ENCODE measurements at places on chromosomes 16 and 17.

DNA sequence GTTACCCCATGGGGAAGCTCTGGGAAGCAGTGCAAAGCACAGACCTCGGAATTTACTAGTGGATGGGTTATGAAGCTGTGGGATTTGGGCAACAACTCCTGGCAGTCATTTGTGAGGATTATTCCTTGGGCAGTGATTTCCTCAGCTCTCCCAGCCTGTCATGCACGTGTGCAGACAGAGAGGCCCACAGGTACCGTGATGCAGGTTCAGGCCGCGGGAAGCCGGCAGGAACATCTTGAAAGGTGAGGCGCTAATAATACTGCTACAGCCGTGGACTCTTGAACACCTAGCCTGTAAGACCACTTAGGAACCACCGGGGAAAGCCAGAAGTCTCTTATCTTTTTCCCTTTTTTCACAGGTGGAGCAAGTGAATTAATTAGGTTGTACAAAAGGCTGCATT lies 80.2 kb upstream of the CPHXL start:
- no peaks in the 10 kb centered on the region for H3K36me3 ChIP-seq
- no peak for DNase-seq
- no peak overlapping the region for H3K4me3 ChIP-seq
- H3K4me1 ChIP-seq, result no peaks in the 10 kb centered on the region
- H3K27ac ChIP-seq, result no peak overlapping the region
- peaks cover 30% of the 10 kb centered on the region for H3K27me3 ChIP-seq

DNA sequence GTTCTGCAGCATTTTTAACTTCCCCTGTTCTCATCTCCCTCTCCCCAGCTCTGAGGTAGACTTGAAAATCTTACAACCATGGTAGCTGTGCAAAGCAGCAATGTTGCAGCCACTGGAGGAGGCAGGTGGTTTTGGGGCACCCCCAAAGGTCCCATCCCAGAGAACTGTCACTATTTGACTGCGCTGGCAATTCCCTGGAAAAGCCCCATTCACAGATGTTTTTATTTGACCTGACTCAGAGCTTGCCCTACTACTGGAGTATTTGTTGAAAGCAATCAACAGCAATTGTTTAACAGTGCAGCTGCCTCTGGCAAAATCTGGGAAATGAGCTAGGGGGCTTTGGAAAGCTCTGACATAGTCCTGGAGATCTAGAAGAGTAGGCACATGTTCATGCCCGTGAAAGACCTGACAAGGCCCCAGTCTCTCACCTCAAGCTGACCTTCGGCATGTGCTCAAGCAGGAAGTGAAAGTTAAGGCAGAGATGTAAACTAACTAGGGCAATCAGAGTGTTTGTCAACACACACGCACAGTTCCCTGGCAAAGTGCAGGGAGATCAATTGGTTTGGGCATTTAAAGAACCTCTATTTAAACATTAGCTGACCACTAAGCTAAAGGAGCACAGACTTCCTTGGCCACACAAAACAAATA lies 19.7 kb upstream of the PIK3R5 start:
- peak; percentile 70 for DNase-seq
- peak overlapping the region; percentile 87 for H3K27ac ChIP-seq
- H3K36me3 ChIP-seq, result peaks cover 18% of the 10 kb centered on the region
- peaks cover 19% of the 10 kb centered on the region for H3K4me1 ChIP-seq

DNA sequence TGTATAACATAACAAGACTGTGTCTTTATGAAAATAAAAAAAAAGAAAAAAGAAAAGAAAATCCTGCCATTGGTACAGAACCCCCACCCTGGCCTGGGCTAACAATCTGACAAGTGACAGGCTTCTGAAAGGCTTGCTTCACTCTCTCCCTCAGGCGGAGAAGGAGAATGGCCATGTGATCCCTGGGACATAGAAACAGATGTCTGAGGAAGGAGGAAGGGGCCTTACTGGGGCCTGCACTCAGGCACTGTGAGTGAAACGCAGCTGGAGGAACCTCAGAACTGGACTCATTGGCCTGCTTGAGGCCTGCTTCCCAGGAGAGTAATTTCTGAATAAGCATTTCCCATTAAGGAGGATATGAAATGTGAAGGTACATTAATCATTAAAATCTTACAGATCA lies 17.5 kb downstream of the MAP3K14 start:
- no peaks in the 10 kb centered on the region for H3K27me3 ChIP-seq
- H3K4me1 ChIP-seq, result peaks cover 94% of the 10 kb centered on the region
- peaks cover 52% of the 10 kb centered on the region for H3K36me3 ChIP-seq
- H3K4me3 ChIP-seq, result peak overlapping the region; percentile 39
- H3K27ac ChIP-seq, result peak overlapping the region; percentile 83
- DNase-seq, result no peak

DNA sequence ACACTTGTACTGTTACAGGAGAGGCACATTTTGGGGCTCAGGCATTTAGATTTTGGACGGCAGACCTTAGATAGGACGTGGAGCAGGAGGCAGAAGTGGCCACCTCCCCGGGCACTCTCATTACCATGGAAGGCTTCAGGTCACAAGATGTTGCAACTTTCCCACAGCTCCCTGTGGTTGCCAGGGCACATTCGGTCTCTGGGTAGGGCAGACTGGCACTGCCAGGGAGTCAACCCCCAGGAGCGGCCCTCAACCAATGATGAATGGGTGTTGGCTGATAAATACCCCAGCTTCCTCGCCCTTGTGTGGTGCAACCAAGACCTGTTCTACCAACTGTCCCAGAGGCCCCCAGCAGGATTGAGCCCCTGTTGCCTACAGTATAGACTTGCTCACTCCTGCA lies 11.2 kb downstream of the NAGPA start:
- no peak overlapping the region for H3K27ac ChIP-seq
- H3K4me3 ChIP-seq, result no peak overlapping the region
- peaks cover 3% of the 10 kb centered on the region for H3K27me3 ChIP-seq
- no peaks in the 10 kb centered on the region for H3K4me1 ChIP-seq
- DNase-seq, result no peak

- no peaks in the 10 kb centered on the region for H3K4me1 ChIP-seq
- no peak overlapping the region for H3K27ac ChIP-seq
- peaks cover 37% of the 10 kb centered on the region for H3K27me3 ChIP-seq
- no peak overlapping the region for H3K4me3 ChIP-seq
These were observed 53.0 kb upstream of the RPL38 start for GRCh38 chr17:74150428-74151025.

DNA sequence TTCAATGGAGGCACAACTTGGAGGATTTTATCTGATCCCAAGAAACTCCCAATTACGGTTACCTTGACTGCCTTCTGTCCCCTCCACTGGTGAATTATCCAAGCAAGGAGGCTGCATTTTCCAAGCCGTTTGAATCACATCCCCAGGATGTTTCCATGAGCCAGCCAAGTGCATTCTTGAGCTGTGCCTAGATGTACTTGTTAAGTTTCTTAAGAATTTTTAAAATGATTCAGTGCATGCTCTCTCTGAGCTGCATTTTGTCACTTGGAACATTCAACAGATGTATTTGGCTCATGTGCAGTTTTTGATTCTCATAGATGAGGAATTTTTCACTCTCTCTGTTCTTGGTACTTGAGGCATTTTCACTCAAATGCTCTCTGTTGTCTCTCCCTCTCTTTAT lies 202.6 kb upstream of the MYOCD start:
- H3K4me3 ChIP-seq, result no peak overlapping the region
- no peaks in the 10 kb centered on the region for H3K36me3 ChIP-seq
- no peak for DNase-seq
- no peak overlapping the region for H3K27ac ChIP-seq
- no peaks in the 10 kb centered on the region for H3K4me1 ChIP-seq
- H3K27me3 ChIP-seq, result no peaks in the 10 kb centered on the region

DNA sequence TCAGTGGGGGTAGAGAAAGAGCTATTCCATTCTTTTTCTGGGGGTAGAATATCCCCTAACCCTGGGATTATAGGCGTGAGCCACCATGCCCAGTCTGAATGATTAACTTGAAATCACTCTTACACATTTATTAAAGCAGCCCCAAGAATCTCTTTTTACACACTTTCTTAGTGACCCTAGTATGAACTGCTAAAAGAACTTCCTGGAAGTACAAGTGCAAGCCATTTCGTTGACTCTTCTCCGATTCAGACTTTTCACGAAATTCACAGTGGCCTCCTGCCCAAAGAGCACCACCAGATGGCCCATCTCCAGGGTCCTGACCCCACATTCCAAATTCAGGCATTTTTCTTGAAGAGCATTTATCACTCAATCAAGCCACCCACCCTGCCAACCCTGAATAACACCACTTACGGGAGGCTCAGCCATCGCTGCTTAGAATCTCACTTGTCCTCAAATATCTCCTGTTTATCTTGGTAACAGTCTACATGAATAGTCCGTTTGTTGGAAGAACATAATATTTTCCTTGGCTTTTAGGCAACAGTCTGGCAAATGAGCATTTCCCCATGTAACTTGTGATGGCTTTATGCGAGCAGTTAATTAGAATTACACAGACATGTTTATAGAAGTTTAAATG lies 28.0 kb downstream of the ZNF423 start:
- no peaks in the 10 kb centered on the region for H3K36me3 ChIP-seq
- H3K27me3 ChIP-seq, result peaks cover 3% of the 10 kb centered on the region
- no peaks in the 10 kb centered on the region for H3K4me1 ChIP-seq
- no peak overlapping the region for H3K27ac ChIP-seq

DNA sequence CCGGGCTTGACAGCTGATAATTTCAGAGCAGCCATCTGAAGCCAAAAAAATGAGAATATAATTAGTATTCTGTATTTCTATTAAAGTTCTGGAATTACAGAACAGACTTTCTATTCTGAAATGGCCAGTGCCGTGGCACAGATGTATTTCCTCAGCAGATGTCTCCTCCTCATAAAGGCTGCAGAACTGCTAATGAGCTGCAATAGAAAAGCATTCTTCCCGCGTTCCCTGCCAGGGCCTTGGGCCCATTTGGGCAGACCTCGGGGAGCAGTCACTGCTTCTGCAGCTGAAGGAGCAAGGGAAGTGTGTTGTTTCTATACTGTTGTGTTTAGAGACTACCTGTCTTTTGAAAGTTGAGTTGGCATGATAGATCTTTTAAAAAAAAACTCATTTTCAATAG lies 152.6 kb upstream of the CACNG5 start:
- no peak overlapping the region for H3K4me3 ChIP-seq
- peaks cover 7% of the 10 kb centered on the region for H3K27me3 ChIP-seq
- no peak overlapping the region for H3K27ac ChIP-seq
- H3K4me1 ChIP-seq, result no peaks in the 10 kb centered on the region
- no peaks in the 10 kb centered on the region for H3K36me3 ChIP-seq
- no peak for DNase-seq

- no peak for DNase-seq
- H3K4me1 ChIP-seq, result peaks cover 18% of the 10 kb centered on the region
- peaks cover 23% of the 10 kb centered on the region for H3K27me3 ChIP-seq
- peaks cover 18% of the 10 kb centered on the region for H3K36me3 ChIP-seq
These were observed 50.9 kb downstream of the B9D1 start for GRCh38 chr17:19311421-19312215.

DNA sequence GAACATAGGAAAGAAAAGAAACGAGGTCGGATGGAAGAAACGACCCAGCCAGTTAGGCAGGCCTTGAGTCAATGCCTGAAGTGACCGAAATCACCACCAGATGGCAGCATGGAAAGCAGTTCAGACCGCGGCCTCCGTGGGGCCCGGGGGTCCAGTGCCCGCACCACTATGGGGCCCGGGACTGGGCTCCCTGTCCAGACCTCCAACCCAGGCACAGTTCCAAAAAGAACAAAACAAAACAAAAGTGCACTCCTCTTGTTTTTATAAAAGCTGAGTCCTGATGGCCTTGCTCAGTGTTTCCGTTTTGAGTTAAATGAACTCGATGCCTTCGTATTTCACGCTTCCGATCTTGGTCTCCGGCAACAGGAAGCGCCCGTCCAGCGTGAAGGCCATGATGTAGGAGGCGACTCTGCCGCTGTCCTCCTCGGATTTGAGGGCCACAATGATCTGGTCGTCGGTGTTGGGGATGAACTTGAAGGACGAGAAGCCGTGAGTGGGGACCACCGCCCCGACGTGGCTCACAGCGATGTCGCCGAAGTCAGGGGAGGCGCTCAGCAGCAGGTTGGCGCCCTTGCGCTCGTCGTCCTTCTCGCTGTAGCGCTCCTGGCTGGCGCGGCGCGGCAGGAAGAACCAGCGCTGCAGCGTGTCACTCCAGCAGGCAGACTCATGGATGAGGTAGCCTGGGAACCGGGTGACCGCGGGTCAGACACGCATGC lies 13.7 kb upstream of the LGALS3BP start:
- peaks cover 4% of the 10 kb centered on the region for H3K4me1 ChIP-seq
- peaks cover 53% of the 10 kb centered on the region for H3K36me3 ChIP-seq
- no peak overlapping the region for H3K4me3 ChIP-seq
- H3K27me3 ChIP-seq, result no peaks in the 10 kb centered on the region

- no peaks in the 10 kb centered on the region for H3K4me1 ChIP-seq
- no peak overlapping the region for H3K4me3 ChIP-seq
- no peaks in the 10 kb centered on the region for H3K36me3 ChIP-seq
- no peak for DNase-seq
- peak overlapping the region; percentile 14 for H3K27ac ChIP-seq
- H3K27me3 ChIP-seq, result peaks cover 11% of the 10 kb centered on the region
These were observed 13.9 kb downstream of the CES5A start for GRCh38 chr16:55861288-55861687.
